NCI-H524 treated with DMSO at 0.1 percent for 48 hours (cell line): ENCODE measurements at places on chromosomes 7 and 10.

DNA sequence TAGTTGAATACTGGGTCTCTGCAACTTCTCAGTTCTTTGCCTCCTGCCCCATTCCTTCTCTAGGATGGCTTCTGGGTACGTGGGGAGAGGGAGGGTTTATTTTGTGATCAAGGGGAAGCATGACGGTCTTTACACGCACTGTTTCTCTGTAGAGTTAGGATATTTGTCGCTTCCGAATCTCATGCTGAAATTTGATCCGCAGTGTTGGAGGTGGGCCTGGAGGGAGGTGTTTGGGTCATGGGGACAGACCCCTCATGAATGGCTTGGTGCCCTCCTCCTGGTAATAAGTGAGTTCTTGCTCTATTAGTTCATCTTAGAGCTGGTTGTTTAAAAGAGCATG, 311.2 kb downstream of the GALNT17 start:
- no peak for DNase-seq

GRCh38 chr10:112797197-112797596, 152.8 kb upstream of the TCF7L2 start:
- DNase-seq = no peak

DNA sequence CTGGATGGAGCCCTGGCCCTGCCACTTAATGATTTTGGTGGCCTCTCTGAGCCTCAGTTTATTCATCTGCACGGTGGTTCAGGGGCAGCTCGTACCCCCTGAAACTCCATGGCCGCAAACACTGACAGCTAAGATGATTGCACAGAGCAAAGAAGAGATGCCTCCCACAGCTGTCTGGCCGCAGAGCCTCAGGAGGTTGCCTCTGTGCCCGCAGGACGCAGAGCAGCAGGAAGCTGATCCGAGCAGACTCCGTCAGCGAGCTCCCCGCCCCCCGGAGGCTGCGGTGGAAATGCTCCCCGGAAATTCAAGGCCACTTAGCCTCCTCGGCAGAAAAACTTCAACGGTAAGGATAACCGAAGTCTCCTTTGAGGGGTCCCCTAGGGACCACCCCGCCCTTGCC, 30.2 kb upstream of the C10orf53 start:
- DNase-seq = no peak

- DNase-seq = no peak
These were observed 535 bp downstream of the BTRC start for GRCh38 chr10:101354328-101355071.

DNA sequence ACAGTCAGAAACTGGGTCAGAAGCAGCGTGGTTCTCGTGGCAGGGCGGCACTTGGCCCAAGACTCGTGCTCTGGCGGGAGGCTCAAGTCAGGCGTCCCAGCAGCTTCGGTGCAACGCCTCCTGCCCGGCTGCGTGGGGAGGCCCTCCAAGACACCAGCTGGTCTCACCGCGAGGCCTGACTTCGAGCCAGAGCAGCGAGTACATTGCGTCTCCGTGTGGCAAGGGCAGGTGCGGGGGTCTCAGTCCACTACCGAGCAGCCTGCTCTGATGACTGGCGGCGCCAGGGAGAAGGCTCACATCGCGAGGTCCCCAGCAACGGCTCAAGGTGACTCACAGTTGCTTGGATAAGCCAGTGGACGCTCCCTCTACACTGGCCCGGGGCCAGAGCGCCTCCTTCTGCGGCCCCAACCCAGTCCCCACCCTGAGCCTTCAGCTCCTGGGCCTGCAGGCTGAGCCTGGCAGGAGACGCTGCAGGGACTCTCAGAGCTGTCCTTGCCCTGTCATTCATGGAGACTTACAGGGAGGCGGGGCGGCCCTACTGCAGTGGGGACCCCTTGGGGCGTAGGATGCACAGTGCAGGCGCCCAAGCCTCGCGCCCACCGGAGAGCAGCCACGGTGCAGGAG, 41.9 kb upstream of the PRKAR1B start:
- DNase-seq = no peak

GRCh38 chr10:30170814-30171213, 111.4 kb upstream of the JCAD start:
- DNase-seq = no peak
